Stomach (tissue), 19 donors: ENCODE measurements at places on chromosomes 5 and 9. TPM values are rescaled to one million over a fixed set of nuclear protein-coding genes. Genes with fewer than 3 reads are reported as not detected.

- no peak overlapping the region for H3K27ac ChIP-seq
- H3K4me1 ChIP-seq = no peaks in the 10 kb centered on the region
- no peaks in the 10 kb centered on the region for H3K27me3 ChIP-seq
- no peaks in the 10 kb centered on the region for H3K36me3 ChIP-seq
- no peak overlapping the region for H3K4me3 ChIP-seq
Measured at GRCh38 chr5:100603141-100603540, 68.0 kb downstream of the FAM174A start.

PCDHGA7 gene
- total RNA-seq = 4.2 TPM

GRCh38 chr5:174166231-174167079 is 120.9 kb downstream of the NSG2 start:
- no peaks in the 10 kb centered on the region for H3K27me3 ChIP-seq
- no peak overlapping the region for H3K4me3 ChIP-seq
- H3K36me3 ChIP-seq = no peaks in the 10 kb centered on the region
- no peaks in the 10 kb centered on the region for H3K4me1 ChIP-seq
- no peak overlapping the region for H3K27ac ChIP-seq
- DNase-seq = no peak

DNA sequence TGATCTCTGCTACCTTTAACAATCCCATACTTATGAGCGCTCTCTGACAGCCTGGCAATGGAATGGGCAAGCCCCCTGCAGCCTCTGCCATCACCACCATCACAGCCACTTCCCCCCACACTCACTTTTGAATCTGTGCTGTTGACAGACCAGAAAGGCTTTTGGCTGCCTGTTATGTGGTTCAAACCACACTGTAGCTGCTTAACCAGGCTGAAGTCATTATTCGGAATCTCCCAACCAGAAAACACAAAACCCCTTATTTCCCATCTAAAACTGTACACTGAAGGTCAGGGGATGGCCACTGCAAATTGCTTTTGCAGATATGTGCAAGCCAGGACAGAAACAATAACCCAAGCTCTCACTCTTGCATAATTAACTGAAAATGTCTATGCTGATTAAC is 35.8 kb downstream of the PTCH1 start:
- DNase-seq = no peak
- H3K4me1 ChIP-seq = peaks cover 27% of the 10 kb centered on the region
- no peak overlapping the region for H3K4me3 ChIP-seq
- peaks cover 48% of the 10 kb centered on the region for H3K36me3 ChIP-seq

DNA sequence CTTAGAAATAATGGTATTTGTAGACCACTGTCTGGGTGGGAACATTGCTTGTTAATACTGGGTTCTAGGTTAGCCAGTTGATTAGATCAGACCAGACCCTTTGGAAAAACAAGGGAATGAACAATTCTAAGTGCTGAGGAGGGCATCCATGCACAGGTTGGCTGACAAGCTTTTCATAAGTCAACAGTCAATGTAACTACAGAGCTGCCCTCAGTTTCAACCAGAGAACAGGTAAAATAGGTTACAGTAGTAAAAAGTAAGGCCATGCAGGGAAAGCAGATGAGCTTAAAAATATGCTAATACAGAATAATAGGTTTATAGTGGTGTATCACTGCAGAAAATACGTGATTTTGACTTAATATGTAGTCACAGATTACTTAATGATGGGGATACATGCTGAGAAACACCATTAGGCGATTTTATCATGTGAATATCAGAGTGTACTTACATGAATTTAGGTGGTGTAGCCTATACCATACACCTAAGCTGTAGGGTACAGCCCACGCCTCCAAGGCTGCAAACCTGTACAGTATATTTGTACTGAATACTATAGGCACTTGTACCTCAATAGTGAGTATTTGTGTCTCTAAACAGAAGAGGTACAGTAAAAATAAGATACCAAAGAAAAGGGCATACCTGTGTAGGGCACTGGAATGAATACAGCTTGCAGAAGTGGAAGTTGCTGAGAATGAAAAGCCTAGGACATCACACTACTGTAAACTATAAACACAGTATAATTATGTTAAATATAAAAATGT is 6.1 kb upstream of the FGF18 start:
- H3K36me3 ChIP-seq = peaks cover 61% of the 10 kb centered on the region
- peaks cover 10% of the 10 kb centered on the region for H3K4me1 ChIP-seq
- H3K4me3 ChIP-seq = no peak overlapping the region
- H3K27ac ChIP-seq = no peak overlapping the region

DNA sequence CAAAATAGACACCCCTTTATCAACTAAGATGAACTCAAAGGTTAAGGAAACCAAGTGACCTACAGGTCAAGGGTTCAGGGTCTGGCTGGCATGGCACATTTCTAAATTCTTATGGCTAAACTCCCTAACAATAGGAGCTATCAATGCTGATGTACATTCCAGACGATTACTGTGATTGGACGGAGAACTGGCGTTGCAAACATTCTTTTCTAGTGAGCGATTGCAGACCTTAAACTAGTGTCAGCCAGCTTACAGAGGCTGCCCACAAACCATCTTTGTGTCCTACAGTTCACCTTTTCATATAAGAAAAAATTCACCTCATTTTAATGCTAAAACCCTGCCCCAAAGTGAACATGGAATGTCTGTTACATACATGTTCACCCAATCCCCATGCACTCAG is 382.9 kb downstream of the MAT2B start:
- H3K4me3 ChIP-seq = no peak overlapping the region
- DNase-seq = no peak
- H3K27me3 ChIP-seq = no peaks in the 10 kb centered on the region
- no peaks in the 10 kb centered on the region for H3K36me3 ChIP-seq

DNA sequence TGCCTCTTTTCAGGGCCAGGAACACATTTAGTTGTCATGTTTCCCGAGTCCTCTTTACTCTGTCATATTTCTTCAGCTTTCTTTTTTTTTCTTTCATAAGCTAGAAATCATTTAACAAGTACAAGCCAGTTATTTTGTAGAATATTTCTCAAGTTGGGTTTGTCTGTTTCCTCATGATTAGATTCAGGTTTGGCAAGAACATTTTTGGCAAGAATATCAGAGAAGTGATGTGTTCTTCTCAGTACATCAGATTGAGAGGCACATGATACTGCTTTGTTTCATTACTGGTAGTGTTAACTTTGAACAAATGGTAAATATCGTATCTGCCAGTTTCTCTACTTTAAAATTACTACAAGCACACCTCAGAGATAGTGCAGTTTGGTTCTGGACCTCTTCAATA is 45.1 kb downstream of the PCSK5 start:
- H3K27ac ChIP-seq = no peak overlapping the region
- no peak for DNase-seq
- H3K27me3 ChIP-seq = no peaks in the 10 kb centered on the region
- H3K4me1 ChIP-seq = no peaks in the 10 kb centered on the region
- no peaks in the 10 kb centered on the region for H3K36me3 ChIP-seq
- H3K4me3 ChIP-seq = no peak overlapping the region

GRCh38 chr9:129876815-129877214 is 41.6 kb downstream of the USP20 start:
- DNase-seq = no peak
- H3K27me3 ChIP-seq = no peaks in the 10 kb centered on the region
- H3K36me3 ChIP-seq = peaks cover 38% of the 10 kb centered on the region

DNA sequence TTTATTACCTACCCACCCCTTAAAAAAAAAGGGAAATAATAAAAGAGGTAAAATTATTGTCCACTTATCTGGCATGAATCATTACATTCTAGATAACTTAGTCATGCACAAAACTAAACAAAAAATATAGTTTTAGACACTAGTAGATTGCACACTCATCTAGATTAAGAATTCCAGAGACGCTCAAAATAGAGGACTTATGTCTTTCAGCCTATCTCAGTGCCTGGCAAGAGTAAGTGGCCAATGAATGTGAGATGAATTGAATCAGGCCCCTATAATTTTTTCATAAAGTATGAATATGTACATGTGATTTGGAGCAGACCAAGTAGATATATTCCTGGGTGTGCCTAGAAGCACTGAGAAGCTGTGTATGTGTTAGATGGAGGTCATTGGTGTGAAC is 2.0 kb upstream of the RXFP3 start:
- no peak overlapping the region for H3K4me3 ChIP-seq
- peaks cover 26% of the 10 kb centered on the region for H3K4me1 ChIP-seq
- H3K27ac ChIP-seq = no peak overlapping the region

GRCh38 chr5:175623088-175623487 is 34.8 kb upstream of the HRH2 start:
- DNase-seq = no peak
- H3K27me3 ChIP-seq = no peaks in the 10 kb centered on the region
- no peak overlapping the region for H3K27ac ChIP-seq
- no peaks in the 10 kb centered on the region for H3K4me1 ChIP-seq

DNA sequence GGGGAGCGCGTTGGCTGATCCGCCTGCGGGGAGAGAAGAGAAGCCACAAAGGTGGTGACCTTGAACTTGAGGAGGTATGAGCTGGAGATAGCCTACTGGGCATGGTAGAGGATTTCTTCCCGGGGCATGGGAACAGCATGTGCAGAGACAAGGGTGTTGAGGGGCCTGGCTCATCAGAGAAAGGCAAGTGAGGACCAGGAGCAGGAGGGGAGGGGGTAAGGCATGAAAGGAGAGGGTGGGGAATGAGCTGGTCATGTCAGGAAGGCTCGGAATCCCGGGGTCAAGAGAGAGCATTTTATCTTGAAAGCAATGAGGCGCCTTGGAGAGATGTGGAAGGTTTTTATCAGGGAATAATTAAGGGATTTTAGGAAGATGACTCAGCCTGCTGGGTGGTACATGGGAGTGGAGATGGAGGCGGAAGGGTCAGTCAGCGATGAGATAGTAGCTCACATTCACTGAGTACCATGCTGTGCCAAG is 121.1 kb downstream of the LHX2 start:
- H3K27ac ChIP-seq = no peak overlapping the region
- no peaks in the 10 kb centered on the region for H3K27me3 ChIP-seq
- no peak for DNase-seq
- no peaks in the 10 kb centered on the region for H3K4me1 ChIP-seq

S1PR3 gene
- total RNA-seq = 10.3 TPM

IL12B gene
- not detected for total RNA-seq

DNA sequence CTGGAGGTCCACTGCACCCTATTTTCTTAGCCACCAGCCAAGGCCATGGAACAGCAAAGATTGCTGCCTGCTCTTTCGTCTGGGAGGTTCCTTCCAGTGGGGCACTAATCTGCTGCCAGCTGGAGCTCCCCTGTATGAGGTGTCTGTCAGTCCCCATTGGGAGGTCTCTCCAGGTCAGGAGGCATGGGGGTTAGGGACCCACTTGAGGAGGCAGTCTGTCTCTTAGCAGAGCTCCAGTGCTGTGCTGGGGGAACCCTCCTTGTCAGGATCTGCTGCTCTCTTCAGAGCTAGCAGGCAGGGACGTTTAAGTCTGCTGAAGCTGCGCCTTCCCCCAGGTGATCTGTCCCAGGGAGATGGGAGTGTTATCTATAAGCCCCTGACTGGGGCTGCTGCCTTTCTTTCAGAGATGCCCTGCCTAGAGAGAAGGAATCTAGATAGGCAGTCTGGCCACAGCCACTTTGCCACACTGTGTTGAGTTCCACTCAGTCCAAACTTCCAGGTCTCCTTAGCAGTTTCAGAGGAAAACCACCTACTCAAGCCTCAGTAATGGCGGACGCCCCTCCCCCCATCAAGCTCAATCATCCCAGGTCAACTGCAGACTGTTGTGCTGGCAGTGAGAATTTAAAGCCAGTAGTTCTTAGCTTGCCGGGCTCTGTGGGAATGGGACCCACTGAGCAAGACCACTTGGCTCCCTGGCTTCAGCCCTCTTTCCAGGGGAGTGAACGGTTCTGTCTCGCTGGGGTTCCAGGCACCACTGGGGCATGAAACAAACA is 317.7 kb downstream of the LRRC70 start:
- no peaks in the 10 kb centered on the region for H3K4me1 ChIP-seq
- DNase-seq = no peak
- no peaks in the 10 kb centered on the region for H3K36me3 ChIP-seq
- H3K27me3 ChIP-seq = no peaks in the 10 kb centered on the region
- H3K27ac ChIP-seq = no peak overlapping the region

GRCh38 chr5:167965710-167966109 is 325.7 kb upstream of the WWC1 start:
- no peaks in the 10 kb centered on the region for H3K36me3 ChIP-seq
- no peak for DNase-seq

DNA sequence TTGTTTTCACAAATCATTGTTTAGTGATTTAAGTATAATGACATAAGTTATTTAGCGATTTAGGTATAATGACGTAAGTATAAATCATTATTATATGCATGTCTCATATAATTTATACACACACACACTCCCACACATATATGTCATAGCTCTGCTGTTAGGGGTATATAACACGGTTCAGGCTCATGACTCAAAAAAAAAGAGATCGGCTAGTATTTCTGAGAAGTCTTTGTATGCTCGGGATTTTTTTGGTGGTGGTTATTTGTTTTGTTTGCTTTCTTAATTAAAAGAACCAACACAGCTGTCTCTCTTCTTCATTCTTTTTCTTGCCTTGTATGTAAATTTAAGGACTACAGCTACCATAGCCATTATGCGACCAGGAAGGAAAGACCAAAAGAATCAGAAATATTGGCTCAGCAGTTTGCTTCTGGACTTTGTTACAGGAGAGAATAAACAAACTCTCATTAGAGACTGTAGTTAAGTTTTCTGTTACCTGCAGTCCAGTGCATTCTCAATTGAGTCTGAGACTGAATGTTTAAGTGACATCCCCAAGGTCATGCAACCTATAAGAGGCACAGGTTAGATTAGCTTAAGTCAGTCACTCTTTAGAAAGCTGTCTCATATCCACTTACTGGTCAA is 83.2 kb upstream of the NREP start:
- no peak overlapping the region for H3K4me3 ChIP-seq
- no peaks in the 10 kb centered on the region for H3K27me3 ChIP-seq
- no peaks in the 10 kb centered on the region for H3K4me1 ChIP-seq
- H3K36me3 ChIP-seq = no peaks in the 10 kb centered on the region
- no peak for DNase-seq

GRCh38 chr9:20989923-20990341 is 41.5 kb downstream of the HACD4 start:
- H3K27me3 ChIP-seq = no peaks in the 10 kb centered on the region
- H3K4me1 ChIP-seq = peaks cover 5% of the 10 kb centered on the region
- DNase-seq = peak; percentile 9
- H3K27ac ChIP-seq = peak overlapping the region; percentile 15
- no peak overlapping the region for H3K4me3 ChIP-seq
- no peaks in the 10 kb centered on the region for H3K36me3 ChIP-seq

- no peak overlapping the region for H3K27ac ChIP-seq
- no peaks in the 10 kb centered on the region for H3K27me3 ChIP-seq
- no peak for DNase-seq
- H3K4me1 ChIP-seq = no peaks in the 10 kb centered on the region
- no peak overlapping the region for H3K4me3 ChIP-seq
Measured at GRCh38 chr5:140764177-140764973, 21.6 kb upstream of the PCDHA1 start.

DNA sequence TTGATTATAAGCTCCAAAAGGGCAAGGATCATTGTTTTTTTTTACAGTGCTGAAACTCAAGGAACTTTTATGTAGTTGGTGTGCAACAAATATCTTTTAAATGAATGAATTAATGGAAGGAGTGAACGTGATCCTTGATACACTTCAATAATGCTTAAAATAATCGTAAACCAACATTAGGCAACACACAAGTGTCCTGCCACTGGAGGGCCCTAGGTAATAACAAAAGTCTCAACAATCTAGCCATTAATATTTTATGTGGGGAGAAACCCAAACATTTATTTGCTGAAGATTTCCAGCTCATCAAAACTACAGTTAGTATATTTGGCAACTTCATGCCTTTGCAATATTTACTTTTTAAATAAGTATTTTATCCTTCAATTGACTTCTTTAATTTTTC is 309.0 kb upstream of the FBXL7 start:
- no peak overlapping the region for H3K27ac ChIP-seq
- H3K4me3 ChIP-seq = no peak overlapping the region
- no peak for DNase-seq
- H3K27me3 ChIP-seq = no peaks in the 10 kb centered on the region
- H3K4me1 ChIP-seq = no peaks in the 10 kb centered on the region
- H3K36me3 ChIP-seq = no peaks in the 10 kb centered on the region

PCDHB2 gene
- 0.43 TPM for total RNA-seq

ADGRD2 gene
- not detected for total RNA-seq

PCDHB13 gene
- total RNA-seq = under 0.01 TPM
